ENCODE measurements at places on chromosomes 7 and 10.

DNA sequence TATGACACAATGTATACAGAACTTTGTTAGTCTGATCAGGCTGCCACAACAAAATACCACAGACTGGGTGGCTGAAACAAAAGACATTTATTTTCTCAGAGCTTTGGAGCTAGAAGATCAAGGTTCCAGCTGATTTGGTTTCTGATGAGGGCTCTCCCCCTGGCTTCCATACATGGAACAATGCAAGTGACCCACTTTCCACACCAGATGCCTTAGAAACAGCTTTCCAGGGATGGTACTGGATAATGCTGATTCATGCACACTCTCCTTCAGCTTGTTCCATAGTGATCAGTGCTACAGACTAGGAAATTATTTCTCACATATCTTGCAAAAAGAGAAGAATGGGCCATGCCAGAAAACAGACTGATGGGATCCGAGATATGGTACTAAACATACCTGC lies 1274.9 kb upstream of the SORCS1 start:
- no peak for DNase-seq

DNA sequence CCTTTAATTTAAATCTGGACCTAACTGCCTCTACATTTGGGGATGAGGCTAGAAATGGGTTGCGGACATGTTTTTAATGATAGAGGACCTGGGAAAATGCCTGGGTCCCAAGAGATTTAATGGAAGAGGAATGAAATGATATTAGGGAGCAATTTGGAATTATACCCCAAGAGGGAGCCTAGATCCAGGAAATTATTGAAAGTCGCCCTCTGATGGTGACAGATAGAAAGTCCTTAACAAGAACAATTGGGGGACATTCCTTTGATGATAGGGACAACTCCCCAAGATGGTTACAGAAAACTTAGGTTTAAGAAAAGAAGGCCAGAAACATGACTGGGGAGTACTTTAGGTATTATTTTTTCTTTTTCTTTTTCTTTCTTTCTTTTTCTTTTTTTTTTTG lies 9.5 kb upstream of the TSGA13 start:
- no peak for DNase-seq

GRCh38 chr7:29276806-29277205 lies 82.2 kb downstream of the CHN2 start:
- no peak for DNase-seq

GRCh38 chr10:43971981-43972380 lies 323.3 kb upstream of the ZNF32 start:
- no peak for DNase-seq

- no peak for DNase-seq
Measured at GRCh38 chr10:7532723-7533498, 122.1 kb upstream of the SFMBT2 start.

GRCh38 chr7:98323597-98324322 lies 42.3 kb downstream of the BRI3 start:
- no peak for DNase-seq

DNA sequence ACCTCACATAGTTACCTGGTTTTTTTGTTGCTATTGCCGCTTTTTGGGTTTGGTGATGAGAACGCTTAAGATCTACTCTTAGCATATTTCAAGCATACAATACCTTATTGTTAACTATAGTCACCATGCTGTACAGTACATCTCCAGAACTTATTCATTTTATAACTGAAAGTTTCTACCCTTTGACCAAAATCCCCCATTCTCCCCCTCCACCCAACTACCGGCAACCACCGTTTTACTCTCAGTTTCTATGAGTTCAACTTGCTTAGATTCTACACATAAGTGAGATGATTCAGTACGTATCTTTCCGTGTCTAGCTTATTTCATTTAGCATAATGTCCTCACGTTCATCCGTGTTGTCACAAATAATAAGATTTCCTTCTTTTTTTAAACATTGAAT lies 86.7 kb upstream of the IL6 start:
- DNase-seq = no peak

GRCh38 chr7:90629297-90629918 lies 33.3 kb downstream of the CDK14 start:
- no peak for DNase-seq

GRCh38 chr10:101902032-101902819 lies 58.6 kb upstream of the KCNIP2 start:
- no peak for DNase-seq

GRCh38 chr10:47062441-47063200 lies 151.4 kb downstream of the PTPN20 start:
- DNase-seq = no peak

- no peak for DNase-seq
Measured at GRCh38 chr7:71320916-71321315, 189.0 kb downstream of the GALNT17 start.

DNA sequence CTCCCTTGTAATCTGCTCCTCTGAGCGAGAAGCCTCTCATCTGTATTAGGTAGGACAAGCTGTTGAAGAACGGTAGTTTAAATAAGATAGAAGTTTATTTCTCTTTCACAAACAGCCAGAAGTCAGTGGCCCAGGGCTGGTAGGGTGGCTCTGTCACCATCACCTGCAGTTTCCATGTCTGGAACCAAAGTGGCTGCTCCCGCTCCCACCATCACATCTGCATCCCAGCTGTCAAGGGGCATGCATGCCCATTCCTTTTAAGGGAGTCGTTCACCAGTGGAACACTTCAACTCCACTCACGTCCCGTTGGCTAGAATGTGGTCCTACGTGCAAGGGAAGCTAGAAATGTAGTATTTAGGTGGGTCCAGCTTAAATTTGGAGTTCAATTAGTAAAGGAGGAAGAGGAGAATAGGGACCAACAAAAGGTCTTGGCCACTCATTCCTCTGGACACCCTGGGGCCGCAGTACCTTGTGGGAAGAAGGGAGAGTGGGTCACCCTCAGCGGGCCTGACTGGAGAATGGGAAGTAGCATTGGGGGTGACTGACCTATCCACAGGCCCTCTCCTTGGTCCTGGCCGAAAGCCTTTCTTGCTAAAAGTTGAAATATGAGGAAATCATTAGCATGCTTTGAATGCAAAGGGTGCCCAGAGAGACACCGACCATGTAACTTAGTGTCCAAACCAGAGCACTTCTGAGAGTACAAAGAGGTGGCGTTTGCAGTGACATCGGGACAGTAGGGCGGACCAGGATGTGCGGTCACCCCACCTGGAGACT lies 48.0 kb downstream of the ELFN1 start:
- DNase-seq = no peak

DNA sequence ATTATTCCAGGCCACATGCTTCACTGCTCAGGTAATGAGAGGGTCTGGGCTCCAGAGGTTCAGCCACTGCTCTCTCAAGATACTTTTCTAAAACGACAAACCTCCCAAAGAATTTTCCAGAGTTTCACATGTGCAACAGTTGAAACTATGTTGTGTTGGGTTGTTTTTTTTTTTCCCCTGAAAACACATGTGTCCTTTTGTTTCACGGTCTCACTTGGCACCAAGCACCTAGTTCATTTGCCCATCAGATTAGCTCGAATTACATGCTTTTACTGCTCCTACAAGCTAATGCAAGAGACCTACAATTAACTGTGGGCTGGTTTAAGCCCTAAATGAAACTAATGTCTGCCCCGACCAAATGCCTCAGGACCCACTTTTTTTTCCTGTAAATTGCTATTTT lies 313.3 kb downstream of the FGFR2 start:
- DNase-seq = no peak

DNA sequence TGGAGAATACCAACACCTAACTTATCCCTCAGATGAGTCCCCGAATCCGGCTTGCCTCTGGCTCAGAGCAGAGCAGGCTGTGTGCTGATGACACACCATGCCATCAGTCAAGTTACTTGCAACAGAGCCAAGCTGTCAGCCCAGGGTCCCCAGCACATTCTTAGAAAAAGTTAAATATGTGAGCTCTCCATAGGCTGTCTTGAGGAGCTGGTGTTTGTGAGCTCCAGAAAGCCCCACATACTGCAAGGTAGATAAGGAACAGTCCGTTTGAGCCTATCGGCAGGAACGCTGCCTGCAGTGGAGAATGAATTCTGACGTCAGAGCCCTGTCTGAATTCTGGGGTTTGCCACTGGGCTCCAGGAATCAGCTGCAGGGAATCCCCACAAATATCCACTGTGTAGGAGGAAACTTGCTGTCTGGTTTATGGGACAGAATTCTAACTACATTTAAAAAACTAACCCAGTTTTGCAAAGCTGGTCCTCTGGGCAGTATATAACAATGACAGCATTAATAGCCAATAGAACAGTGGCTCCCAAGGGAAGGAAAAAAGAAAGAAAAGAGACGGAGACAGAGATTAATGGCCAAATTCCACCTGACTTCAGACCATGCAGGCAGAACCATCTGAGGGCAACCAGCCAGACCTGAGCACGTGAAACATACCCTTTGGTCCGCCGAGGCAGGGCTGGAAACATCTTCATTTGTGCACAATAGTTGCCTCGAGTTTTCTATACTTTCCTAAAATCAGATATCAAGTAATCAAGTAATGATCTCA lies 3.6 kb downstream of the SFXN4 start:
- DNase-seq = no peak

GRCh38 chr10:130558746-130559546 lies 422.8 kb downstream of the GLRX3 start:
- no peak for DNase-seq

DNA sequence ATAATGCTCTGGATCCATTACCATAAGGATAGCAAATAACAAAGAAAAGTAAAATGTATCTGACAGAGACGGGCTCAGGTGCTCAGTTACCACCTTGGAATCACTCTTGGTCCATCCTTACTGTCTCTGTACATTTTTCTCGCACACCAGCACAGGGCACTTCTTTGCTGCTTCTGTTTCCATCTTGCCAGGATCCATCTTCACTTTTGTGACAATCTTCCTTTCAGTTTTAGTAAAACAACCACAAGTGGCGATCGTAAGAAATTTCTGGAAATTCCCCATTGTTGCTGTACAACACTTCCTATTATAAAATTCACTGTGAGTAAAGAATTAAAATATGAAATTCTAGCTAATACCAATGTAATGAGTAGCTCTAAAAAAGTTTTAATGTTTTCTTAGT lies 695.5 kb downstream of the GRM8 start:
- DNase-seq = no peak

GRCh38 chr7:132785870-132786269 lies 209.6 kb upstream of the PLXNA4 start:
- DNase-seq = no peak

DNA sequence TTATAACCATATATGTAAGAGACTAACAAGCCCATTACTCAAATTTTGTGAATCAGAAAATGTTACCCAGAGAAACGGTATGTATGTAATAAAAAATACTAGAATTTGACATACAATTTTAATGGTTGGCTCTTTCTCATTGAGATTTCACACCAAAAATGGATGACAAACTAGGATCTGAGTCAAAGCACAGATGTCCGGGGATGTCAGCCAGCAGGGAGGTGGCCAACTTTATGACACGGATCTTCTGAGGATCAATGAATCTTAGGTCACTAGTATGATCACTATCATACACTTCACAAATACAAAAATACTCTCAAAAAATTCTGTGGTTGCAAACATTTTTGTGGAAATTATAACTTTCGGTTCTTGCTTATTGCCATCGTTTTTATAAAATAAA lies 173.5 kb upstream of the NFE2L3 start:
- no peak for DNase-seq

DNA sequence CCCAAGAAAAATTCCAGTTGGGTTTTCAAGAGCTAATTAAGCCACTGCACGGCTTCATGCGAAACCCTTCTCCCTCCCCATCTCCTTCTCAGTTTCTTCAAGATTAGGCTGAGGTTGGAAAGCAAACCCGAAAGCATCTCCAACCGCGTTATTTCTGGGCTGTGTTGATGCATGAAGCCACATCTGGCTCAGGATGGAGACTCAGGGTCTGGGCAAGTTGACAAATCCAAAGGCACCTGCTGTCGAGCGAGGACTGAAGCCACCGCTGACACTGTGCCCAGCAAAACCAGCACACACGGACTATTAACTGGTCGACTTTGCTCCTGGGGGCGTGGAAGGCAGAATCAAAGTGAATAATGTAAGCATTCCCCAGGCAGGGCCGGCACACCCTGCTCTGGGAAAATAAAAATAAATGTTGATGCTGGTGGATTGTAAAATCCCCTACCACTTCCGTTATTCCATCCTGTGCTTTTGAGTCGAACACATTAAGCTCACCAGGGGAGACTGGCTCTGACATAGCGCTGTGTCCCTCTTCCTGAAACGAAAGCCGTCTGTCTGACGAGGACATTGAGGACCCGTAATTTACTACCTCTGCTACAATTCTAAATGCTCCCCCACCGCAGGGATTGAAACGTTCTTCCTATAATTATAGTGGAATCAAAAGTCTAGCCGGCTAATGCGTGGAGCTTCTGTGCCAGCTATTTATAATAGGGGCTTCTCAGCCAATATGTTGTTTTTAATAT lies 269.8 kb downstream of the ADARB2 start:
- DNase-seq = no peak
